ENCODE measurements at places on chromosomes 6 and 20.

DNA sequence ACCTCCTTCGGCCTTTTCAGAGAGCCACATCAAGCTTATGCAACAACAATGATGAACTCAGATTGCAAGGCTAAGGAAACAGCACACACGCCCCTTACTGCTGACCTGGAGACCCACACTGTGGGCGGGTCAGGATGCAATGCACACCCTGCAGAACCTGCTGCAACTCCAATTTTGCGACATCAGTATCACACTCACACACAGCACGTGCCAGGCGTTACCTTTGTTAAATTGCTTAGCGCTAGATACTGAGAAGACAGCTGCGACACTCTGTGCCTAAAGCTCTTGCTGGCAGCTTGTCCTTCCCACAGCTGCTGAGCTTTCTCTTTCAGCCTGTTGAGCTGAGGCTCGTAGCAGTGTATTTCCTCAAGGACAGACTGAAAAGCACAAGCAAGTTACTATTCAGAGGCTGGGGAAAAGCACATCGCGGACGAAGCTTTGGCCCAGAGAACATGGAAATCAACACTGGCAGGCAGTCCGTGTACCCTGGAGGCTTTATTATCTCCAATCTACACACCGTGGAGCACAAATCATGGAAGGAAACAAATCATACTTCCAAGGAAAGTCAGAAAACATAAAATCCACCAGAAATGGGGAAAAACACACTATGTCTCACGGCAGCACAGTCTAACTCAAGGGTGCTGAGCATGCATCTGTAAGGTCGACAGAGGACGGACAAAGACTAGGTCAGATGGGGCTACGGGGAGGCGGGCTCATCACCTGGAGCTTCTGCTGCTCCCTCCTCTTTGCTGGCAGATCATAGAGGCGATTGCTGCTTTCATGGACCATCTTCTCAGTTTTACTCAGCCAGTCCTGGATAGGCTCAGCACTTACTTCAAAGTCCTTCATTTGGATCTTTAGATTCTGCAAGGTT is 268.2 kb downstream of the SYNE1 start:
- DNase-seq: no peak

DNA sequence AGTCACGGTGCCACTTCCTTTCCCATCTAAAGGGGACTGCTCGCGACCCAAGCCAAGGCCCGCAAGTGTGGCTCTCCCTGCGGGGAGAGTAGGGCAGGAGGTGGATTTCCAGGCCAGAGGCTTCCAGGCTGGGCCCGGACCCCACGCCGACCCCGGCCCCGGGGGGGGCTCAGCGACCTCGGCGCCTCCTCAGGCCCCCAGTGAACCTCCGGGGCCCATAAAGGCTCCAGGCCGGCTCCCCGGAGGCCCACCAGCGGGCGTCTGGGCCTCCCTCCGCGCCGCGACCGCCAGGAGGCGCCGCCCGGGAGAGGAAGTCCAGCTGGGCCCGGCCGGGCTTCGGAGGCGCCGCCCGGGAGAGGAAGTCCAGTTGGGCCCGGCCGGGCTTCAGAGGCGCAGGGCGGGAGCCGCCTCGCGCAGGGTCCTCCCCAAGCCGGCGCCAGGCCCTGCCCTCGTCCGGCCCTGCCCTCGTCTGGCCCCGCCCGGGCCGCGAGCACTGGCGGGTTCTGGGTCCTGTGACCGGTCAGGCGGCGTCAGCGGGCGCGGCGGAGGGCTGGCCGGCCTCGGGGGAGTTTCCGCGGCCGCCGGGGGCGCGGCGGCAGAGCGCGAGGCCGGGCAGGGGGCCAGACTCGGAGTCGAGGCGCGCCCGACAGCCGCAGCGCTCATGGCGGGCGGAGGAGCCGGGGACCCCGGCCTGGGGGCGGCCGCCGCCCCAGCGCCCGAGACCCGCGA is at the start of gene RAB32:
Gene RAB32, plus strand, starts transcription at position 623 of the 729 bp plus-strand sequence. Its CDS starts 39 bp downstream, at position 662.
- no peak for DNase-seq

- no peak for DNase-seq
Observed at GRCh38 chr6:115838763-115839401, 221.8 kb downstream of the FRK start.

GRCh38 chr6:169795196-169795595 is 43.8 kb downstream of the ERMARD start:
- no peak for DNase-seq

- peak; percentile 41 for DNase-seq
Observed at GRCh38 chr6:235763-236360, 56.4 kb upstream of the DUSP22 start.

- no peak for DNase-seq
Observed at GRCh38 chr20:50810842-50811241, 16.0 kb downstream of the BCAS4 start.

DNA sequence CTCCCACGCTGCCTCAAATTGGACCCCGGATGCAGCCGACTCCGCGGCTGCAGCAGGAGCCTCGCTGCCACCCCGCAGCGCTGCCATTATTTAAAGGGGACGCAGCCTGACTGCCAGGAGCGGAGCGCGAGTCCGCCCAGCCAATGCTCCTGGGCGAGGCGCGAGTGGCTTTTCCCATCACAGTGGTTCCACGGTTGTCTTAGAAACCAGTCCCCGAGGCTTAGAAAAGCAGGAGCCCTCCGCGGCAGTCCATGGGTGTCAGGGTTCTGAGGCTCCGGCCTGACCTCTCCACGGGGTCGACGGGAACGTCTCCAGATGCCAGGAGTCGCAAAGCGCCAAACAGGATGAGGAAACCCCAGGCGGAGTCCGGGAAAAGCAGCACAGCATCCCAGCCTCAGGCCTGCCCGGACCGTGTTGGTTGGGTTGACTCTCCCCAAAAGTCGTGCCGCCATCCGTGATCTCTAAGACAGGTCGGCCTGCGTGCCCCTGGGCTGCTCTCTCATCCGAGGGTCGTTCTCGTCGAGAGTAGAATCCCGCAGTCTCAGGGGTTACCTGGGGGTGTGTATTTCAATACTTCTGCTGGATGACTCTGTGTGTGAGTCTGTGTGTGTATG is 975.8 kb upstream of the DEFB115 start:
- DNase-seq: no peak

- no peak for DNase-seq
Observed at GRCh38 chr6:4925580-4925979, 78.3 kb downstream of the RPP40 start.

GRCh38 chr6:150800674-150801314 is 64.7 kb upstream of the MTHFD1L start:
- DNase-seq: no peak

DNA sequence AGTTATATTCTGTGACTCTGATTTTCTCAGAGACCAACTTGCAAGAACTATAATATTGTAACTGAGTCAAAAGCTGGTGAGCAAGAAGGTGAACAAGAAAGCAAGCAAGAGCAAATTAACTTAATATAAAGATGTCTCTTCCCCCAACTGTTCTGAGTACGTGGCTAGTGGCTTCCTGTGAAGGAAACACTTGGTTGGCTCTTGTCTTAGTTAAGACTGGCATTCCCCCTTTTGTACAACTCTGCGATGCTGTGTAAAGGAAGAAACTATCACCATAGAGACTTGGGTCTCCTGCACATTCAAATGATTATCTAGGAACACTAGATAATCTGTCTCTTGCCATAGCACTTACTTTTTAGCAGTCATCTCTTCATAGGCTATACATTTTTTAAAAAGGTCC is 47.3 kb upstream of the TNFAIP3 start:
- DNase-seq: peak; percentile 73

DNA sequence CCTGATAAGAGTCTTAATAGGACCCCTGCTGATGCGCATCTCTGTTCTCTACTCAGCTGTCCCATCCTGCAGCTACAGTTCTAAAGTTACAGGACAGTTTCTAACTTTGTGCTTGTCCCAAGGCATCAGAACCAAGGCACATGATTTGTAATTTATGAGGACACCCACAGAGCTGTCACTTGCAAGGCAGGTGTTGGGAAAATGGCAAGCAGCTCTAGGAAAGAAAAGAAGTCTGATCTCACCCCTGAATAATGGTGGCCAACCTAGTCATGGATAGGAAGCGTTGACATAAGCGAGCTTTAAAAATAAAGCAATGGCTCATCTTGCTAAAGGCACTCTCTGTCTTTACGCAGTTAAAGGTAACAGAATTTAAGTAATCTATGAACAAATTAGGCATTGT is 127.6 kb upstream of the VGLL2 start:
- DNase-seq: no peak

DNA sequence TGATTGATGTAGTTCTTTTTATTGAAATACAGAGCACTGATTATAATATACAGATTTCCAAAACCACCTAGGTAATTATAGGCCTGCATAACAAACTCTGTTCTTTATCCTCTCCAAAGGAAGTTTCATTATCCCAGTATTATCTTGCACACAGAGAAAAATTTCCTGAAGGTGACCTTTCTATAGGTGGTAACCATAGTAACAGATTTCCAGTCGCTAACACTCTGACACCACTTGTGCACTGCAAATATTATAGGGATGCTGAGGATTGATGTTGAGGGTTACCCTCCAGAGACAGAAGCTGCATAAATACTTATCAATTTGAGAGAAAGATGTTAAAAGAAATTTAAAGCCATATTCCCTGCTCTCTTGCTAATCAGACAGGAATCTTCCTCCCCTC is 274.5 kb upstream of the NRSN1 start:
- no peak for DNase-seq

GRCh38 chr20:47353239-47353691 is 3.2 kb downstream of the ZMYND8 start:
- no peak for DNase-seq

GRCh38 chr20:24747010-24747712 is 201.9 kb upstream of the CST7 start:
- DNase-seq: no peak

DNA sequence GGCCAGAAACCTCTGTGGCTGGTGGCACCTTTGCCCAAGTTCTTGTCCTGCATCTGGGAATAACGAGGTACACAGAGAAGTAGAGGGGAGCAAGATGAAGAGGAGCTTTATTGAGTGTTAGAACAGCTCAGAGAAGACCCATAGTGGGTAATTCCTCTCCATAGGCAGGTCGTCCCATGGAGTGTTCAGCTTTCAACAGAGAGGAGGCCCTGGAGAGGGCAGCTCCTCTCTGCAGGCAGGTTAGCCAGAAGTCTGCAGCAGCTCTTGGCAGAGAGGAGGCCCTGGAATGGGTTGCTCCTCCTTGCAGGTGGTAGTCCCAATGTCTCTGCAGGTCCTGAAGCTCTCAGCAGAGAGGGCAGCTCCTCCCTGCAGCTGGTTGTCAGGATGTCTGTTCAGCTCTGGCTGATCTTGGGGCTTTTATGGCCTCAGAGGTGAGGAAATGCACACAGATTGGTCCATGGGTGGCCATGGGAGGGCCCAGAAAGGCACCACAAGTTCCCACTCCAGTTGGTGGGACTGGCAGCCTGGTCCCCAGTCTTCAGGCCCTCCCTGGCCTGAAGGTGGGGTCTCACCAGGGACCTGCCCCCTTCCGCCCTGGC is 89.0 kb downstream of the IPCEF1 start:
- DNase-seq: no peak

GRCh38 chr6:84517741-84518530 is 246.5 kb downstream of the TBX18 start:
- no peak for DNase-seq

- DNase-seq: no peak
Observed at GRCh38 chr6:13398421-13398994, 70.2 kb upstream of the TBC1D7 start.

DNA sequence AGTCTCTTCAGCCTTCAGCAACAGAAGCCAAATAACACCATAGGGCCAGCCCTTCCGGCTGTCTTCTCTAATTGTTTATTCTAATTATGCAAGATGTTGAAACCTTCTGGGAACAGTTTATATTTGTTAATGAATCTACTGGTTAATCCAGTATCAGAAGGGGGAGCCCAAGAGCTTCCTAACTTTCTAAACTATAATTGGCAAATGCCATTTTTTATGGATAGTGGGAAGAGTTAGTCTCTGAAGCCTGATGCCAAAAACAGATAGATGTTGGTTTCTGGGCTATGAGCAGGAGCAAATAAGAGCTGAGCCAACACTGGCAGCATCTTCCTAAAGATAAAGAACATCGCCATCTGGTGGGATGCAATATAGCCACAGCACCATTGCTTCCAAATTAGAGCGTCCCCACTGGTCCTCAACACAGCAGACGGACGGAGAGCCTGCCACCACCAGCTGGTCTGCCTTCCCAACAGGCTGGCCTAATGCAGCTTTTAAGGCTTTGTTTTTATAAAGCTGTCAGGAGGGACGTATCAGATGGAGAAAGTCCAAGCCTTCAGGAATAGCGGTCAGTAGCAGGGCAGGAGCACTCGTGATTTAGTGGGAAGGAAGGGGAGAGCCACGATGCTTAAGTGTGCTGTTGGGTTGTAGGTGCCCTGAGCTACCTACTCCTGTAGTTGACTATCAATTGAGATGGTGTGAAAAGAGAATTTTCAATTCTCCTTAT is 118.8 kb downstream of the RALGAPA2 start:
- DNase-seq: no peak

GRCh38 chr20:53929974-53930650 is 140.3 kb downstream of the BCAS1 start:
- no peak for DNase-seq

- DNase-seq: no peak
Observed at GRCh38 chr6:52297433-52297832, 12.9 kb upstream of the MCM3 start.

DNA sequence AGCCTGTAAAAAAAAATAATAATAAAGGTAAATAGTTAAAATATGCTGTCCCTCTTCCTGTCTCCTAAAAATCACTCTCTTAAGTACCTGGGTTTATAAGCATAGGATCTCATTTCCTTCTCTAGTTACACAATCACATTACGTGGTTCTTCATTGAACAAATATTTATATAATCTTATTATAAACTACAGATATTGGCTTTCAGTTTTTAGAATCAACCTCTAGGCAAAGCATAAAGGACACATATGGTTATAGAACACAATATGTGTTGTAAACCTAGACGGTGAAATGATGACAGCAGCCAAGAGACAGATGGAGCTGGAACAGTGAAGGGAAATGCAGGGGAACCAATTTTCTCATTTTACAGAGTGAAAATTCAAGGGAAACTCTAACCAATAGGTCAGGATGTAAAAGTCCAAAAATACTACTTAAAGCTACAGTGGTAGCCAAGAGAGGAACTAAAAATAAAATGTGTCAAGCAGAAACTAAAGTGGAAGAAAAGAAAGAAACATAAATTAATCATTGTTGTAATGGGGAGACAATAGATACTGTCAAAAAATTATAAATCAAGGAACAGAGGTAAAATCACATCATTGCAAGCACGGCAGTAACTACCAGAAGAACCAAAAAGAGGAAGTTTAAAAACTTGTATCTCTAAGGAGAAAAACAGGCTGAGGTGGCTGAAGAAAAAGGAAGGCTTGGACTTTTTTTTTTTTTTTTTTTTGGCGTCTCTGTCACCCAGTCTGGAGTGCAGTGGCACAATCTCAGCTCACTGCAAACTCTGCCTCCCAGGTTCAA is 82.8 kb upstream of the CDYL start:
- no peak for DNase-seq

DNA sequence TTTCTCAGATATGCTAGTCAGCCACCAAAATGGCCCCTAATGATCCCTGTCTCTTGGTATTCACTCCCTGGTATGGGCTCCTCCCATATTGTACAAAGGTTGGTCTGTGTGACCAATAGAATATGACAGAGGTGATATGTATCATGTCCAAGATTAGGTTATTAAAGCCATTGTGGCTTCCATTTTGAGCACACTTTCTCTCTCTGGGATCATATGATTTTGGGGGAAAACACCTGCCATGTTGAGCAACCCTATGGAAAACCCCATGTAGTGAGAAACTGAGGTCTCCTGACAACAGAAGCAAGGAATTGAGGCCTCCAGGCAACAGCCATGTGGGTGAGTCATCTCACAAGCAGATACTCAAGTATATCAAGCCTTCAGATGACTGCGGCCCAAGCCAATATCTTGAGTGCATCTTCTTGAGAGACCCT is 7.1 kb upstream of the ZNF318 start:
- DNase-seq: no peak
